ENCODE measurements at places on chromosomes 1 and 21.

DNA sequence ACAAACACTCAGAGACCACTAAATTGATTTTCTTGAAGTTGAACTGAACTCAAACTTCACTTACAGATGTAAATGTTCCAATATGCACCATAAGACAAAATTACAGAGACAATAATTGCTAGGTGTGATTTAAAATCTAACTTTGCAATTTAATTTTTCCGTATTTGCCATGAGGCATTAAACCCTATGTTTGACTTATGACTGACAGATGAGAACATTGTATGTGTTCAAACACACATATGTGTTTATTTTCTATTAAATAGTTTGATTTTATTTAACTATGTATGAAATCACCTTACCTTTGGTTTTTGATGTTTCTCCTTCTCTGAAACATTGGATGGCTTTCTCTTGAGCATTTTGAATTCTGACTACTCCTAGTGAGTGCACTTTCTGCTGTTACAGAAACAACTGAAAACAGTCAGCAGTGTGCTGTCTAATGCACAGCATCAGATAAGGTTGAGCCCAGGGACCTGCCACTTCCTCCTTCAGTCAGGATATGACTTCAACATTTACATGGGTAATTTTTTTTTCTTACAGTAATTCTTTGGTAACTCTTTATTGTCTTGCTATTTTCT, at the start of gene SAMSN1:
TSS of gene SAMSN1 (minus strand) at position 410 of the 575 bp plus-strand sequence. CDS start at position 356, 54 bp downstream.
- DNase-seq = no peak

- DNase-seq = no peak
Observed at GRCh38 chr1:197595304-197595904, 179.9 kb downstream of the DENND1B start.

DNA sequence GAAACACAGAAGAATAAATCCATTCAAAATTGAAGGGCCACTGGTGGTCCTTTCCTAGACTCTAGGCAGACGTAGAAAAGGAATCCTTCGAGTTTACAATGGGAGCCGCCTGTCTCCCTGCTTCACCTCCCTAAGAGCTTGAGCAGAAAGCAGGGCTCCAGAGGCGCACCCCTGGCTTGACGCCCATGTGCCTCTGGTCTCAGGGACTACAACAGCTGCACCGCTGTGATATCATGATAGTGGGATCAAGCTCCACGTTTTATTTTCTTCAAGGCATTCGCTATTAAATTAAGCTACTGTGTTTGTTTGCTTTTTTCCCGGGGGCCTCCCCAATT, 403 bp upstream of the C1orf122 start:
- no peak for DNase-seq

DNA sequence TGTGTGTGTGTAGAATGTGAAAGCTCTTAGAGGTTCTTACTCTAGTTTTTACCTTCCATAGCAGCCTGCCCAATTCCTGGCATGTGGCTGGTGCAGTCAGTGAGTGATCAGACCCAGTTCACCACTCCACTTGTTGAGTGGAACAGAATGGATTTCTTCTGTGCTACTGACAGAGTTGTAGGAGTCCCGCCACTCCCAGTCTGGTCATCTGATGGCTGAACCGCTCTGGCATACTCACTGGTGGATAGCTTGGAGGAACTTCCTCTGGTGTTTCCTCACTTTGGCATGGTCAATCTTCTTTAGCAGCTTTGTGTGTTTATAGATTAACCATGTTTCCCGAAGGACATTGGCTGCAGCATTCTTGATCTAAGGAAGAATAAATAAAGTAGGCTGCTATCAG, 106.7 kb upstream of the ADAR start:
- no peak for DNase-seq

GRCh38 chr1:167442854-167443565, 75.3 kb downstream of the CD247 start:
- DNase-seq = peak; percentile 13

DNA sequence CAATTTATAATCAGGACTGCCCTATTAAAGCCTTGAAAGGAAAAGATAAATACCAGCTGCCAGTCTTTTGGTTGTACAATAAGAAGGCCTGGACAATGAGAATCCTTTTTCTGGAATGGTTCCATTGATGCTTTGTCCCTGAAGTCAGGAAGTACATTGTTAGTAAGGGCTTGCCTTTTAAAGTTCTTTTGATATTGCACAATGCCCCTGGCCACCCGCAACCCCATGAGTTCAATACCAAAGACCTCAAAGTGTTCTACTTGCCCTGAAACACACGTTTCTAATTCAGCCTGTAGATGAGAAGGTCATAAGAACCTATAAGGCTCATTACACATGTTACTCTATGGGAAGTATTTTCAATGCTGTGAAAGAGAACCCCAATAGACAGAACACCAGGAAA, 112.1 kb downstream of the OLFM3 start:
- DNase-seq = no peak
